Fibroblast of lung (primary cell): ENCODE measurements at places on chromosomes 6 and 20. TPM values are rescaled to one million over a fixed set of nuclear protein-coding genes. Genes with fewer than 3 reads are reported as not detected.

BCAS1 gene
- under 0.01 and 0.17 TPM in 2 replicates for total RNA-seq

DNA sequence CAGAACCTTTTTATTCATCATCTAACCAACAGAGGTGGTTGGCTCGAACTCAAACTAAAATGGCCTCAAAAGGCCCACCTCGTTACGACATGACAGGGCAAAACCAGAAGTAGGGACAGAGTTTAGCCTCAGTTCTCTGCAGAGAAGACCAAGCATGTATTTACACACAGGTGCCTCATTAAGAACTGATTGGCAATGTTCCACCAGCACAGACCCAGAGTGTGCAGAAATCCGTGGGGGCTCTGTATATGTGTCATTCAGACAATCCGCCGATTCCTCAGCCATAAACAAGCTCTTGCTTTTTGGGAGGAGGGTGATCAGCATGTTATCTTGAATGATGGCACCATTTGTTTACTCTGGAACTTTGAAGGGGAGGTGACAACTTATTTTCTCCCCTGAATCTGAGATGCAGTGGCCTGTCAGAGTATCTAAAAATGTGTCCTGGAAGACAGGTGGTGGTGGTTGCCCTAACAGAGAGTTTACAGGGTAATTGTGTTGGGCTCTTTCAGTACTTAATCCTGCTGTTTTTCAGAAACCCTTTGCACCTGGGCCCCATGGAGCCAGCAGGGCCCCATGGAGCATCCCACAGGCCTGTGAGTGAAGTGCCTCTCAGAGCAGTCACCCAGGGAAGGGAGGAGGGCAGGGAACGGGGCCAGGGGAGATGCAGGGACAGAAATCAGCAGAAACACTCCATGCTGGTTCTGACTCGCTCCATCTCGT lies 29.1 kb upstream of the C20orf203 start:
- no peak for DNase-seq

- DNase-seq: peak; percentile 71
Measured at GRCh38 chr6:166106076-166106686, 61.5 kb downstream of the TBXT start.

DNA sequence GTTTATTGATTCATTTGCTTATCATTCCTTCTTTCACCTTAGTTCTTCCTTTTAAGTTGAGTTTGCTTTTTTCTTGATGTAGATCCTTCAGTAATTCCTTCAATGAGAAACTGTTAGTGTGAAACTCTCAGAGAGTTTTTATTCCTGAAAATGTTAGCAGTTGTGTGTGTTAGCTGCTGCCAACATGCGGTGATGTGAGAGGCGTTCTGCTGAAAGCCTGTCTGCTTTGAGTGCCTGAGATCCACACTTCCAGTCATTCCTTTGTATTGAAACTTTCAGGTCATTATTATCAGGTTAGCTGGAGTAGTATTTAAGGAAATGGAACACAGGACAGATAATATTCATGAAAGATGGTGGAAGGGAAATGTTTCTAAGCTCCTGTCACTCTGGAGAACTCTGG lies 70.0 kb upstream of the SUPT3H start:
- no peak for DNase-seq

HLA-DQB1 gene
- not detected in 2 replicates for total RNA-seq

- peak; percentile 58 for DNase-seq
Measured at GRCh38 chr6:146785001-146785585, 186.3 kb downstream of the ADGB start.

DNA sequence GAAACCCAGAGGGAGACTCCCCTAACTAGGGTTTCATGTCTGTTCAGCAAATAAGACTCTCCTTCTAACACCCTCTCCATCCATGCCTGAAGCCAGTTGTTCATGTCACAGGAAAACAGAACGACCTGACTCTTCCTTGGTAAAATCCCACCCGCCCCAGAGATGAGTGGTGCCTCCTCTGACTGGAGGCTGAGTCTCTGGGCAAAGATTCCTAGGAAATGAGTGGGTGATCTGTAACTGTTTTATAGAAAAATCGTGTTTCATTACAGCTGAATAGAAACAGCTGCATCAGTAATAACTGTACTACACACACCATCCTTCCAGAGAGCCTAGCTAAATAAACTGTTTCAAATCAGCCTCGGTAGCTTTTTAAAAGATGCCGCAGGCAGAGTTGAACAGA lies 37.4 kb upstream of the MRPS10 start:
- no peak for DNase-seq

NR2E1 gene
- not detected in 2 replicates for total RNA-seq

- DNase-seq: no peak
Measured at GRCh38 chr6:151629791-151630190, 136.0 kb downstream of the CCDC170 start.

DNA sequence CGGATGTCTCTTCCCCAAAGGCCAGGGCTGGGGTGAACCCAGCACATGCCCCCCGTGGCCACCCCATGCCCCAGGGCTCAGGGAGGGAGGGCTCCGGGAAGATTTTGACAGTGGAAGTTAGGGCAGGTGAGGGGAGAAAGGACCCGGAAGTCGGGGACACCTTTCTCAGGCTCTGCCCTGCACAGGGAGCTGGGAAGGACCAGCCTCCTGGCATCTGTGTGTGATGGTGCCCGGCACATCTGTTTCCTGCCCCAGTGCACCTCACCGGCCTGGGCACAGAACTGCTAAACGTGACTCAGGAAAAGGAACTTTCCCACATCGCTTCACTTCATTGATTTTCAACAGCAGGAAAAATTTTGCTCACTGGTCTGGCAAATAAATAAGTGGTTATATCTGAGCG lies 141.1 kb upstream of the AFDN start:
- no peak for DNase-seq

GRCh38 chr20:58605292-58606065 lies 45.6 kb upstream of the STX16 start:
- no peak for DNase-seq

DNA sequence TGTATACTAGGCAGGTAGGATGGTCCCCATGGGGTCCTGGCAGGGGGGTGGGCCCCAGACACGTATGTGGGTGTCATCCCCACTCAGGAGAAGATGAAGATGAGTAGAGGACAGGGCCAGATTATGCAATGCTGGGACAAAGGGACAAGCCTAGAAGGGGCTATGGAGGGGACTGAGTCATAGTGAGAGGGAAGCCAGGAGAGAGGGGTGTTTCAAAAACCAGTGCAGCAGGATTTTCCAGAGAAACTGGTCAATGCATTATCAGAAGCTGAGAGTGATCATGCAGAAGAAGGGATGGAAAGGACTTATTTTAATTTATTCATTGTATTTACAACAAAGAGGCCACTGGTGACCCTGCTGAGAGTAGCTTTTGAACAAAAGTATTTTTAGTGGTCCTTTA lies 74.0 kb downstream of the PPP1R3G start:
- DNase-seq: no peak

GRCh38 chr6:137353842-137354397 lies 134.7 kb upstream of the IFNGR1 start:
- DNase-seq: no peak

DNA sequence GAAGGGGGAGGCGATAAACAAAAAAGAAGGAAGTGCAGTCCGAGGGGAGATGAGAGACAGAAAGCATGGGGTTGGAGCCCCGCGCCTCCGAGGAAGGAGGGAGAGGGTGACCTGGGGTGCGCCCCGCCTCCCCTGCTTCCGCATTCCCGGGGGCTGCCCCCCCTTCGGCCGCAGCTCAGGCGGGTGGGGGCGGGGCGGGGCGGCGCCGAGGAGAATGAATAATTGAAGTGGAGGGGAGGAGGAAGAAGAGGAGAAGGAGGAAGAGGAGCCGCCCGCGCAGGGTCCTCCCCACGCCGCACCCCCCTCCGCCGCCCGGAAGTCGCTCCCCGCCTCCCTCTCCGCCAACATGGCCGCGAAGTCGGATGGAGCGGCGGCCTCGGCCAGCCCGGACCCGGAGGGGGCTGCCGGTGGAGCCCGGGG lies at the start of gene XKR7:
Gene XKR7 (plus strand): TSS at position 322 of the 420 bp plus-strand sequence. CDS start 25 bp downstream, at position 347.
- no peak for DNase-seq

BAK1 gene
- total RNA-seq: 10.3 and 13.0 TPM in 2 replicates

GRCh38 chr6:154613137-154613676 lies 102.7 kb upstream of the CNKSR3 start:
- DNase-seq: peak; percentile 80

GRCh38 chr6:42929821-42930360 lies 611 bp downstream of the CNPY3 start:
- DNase-seq: peak; percentile 79

DNA sequence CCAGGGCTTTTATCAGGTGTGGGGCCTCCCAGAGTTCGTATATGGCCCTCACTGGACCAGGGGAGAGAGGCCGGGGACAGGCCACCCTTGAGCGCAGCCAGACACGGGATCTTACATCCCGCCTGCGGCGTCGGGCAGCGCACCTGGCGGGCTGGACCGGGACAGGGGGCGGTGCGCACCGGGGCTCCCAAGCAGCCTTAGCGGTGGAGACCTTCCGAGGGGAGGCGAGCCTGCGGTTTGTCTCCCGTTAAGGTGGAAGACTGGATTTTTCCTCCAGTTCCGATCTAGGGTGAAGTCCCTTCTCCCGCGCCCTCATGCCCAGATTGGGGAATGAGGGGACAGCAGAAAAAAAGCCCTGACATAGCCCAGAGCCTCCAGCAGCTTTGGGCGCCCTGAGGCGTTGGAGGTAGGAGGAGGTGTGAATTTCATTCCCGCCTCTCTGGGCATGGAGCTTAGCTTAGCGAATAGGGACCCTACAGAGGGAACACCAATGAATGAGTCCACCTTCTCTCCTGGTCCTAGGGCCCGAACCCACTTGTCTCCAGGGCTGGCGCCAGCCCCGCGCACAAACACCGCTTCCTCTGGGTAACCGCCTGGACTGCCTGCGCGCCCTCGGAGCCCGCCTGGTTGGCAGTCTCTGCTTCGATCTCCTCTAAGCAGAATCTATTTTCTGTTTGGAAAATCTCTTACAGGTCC lies 6.7 kb upstream of the LAMP5 start:
- no peak for DNase-seq

PLCB1 gene
- 9.0 and 13.4 TPM in 2 replicates for total RNA-seq

- DNase-seq: no peak
Measured at GRCh38 chr20:20207872-20208271, 155.5 kb downstream of the CFAP61 start.

DNA sequence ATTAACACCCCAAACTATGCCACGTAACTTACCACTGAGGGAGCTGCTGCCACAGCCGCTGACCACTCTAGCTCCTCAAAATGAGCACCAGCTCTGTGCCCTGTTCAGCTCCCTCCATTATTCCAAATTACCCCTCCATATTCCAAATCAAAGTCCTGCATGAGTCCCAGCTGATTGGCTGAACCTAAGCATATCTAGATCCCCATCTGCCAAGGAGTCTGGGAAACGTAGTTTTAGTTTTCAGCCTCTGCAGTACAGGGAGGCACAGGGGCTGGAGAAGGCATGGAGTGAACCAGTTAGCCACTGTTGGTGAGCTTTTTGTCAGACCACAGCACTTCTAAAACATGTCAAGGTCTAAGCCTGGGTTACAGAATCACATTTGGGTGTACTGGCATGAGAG lies 15.9 kb downstream of the UNC5CL start:
- no peak for DNase-seq

GRCh38 chr6:89974834-89975233 lies 80.6 kb downstream of the GJA10 start:
- DNase-seq: no peak

GRCh38 chr6:17519120-17519519 lies 81.0 kb upstream of the FAM8A1 start:
- DNase-seq: peak; percentile 43

DZANK1 gene
- 0.77 and 0.83 TPM in 2 replicates for total RNA-seq

OXT gene
- total RNA-seq: not detected in 2 replicates
